ENCODE measurements at places on chromosomes 7 and 10.

DNA sequence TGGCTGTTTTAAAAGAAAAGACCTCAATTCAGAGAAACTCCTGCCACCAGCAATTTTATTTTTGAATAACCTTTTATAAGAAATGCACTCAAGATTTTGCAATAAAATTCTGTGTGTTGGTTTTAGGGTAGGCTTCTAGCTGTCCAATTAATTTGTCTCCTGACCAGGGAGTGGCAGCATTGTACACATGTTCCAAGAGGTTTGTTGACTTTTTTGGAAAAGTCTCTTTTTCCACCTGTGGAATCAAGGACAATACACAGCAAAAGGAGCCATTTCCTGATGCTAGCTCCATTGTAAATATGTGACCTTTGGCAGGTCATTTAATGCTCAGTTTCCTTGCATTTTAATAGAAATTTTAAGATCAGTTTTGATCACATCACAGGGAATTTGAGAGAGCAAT lies 1.8 kb downstream of the GIMAP5 start:
- DNase-seq, result no peak

DNA sequence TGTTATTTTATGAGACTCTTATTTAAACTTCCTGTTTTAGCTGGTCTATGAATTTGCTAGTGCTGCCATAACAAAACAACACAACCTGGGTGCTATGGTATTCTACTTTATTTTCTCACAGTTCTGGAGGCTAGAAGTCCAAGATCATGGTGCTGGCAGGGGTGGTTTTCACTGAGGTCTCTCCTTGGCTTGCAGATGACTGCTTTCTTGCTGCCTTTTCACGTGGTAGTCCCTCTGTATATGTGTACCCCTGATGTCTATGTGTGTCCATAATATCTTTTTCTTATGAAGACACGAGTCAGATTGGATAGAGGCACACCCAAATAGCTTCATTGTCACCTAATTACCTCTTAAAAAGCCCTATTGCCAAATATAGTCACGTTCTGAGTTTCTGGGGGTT lies 270.5 kb downstream of the BMPER start:
- DNase-seq, result no peak

DNA sequence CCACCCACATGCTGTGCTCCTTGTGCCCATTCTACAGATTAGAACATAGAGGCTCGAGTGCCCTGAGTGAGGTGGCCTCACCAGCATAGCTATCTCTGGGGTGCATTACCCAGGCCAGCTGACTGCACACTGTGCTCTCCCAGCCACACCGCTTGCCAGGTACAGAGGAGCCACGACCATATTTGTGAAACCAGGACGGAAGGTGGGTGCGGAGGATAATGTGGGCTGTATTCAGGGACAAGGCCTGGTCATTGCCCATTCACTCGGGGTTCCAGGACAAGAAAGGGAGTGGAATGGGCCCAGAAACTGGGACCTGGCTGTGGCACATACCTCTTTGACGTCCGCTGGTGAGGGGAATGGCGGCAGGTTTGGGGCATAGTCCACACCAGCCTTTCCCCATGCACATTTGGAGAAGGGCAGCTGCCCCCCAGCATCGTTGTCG lies 236.0 kb downstream of the TNS3 start:
- DNase-seq, result no peak

GRCh38 chr7:101581891-101582290 lies 47.2 kb downstream of the MYL10 start:
- DNase-seq, result no peak

DNA sequence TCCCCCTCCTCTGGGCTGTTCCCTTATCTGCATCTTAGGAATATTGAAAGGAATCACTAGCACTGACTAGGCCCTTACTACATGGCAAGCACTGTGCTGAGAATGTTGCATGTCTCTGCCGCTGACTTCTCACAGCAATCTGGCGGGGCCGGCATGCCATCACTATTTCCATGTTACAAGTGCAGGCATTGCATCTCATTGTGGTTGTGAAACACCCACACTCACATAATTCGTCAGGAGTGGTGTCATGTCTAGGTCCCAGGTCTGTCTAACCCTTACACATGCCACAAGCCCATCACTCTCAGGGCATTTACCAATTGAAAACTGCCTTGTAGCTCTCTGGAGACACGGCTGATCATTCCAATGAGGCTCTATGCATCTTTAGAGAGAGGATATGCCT lies 8.5 kb upstream of the IL2RA start:
- DNase-seq, result no peak

DNA sequence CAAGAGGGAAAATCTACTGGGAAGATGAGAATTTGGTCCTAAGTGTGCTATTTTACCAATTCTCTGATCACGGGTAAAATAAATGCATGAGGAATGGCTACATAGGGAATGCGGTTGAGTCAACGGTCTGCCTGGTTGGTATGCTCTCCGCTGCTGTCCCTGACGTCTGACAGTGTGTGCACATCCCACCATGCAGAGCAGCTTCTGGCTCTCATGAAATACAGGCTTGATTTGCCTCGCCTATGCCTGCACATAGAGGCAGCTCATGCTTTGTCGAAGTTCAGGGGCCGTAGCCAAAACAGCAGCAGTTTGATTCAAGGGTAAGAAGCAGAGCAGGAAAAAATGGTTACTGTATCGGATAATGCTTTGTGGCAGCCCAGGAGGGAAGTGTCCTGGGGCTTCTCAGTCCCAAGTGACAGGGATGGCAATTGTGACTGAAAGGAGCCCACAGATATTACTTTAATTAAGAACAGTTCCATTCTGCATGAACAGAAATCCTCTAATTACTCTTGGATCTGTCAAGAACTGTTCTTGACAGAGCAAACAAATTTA lies 268.4 kb upstream of the SLC26A5 start:
- no peak for DNase-seq

Data from hippocampal formation (tissue), 2 donors.